ENCODE measurements at places on chromosomes 4 and X.

DNA sequence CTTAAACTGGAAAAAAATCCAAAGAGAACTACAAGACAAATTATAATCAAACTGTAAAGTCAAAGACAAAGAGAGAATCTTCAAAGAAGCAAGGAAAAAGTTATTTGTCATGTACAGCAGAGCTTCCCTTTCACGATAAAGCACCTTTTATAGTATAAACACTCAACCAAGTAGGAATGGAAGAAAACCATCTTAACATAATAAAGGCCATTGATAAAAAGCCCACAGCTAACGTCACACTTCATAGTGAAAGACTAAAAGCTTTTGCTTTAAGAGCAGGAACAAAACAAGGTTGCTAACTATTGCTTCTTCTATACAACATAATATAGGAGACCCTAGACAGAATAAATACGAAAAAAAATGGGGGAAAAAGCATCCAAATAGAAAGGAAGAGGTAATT is 595.7 kb upstream of the POU3F4 start:
- no peak for DNase-seq

DNA sequence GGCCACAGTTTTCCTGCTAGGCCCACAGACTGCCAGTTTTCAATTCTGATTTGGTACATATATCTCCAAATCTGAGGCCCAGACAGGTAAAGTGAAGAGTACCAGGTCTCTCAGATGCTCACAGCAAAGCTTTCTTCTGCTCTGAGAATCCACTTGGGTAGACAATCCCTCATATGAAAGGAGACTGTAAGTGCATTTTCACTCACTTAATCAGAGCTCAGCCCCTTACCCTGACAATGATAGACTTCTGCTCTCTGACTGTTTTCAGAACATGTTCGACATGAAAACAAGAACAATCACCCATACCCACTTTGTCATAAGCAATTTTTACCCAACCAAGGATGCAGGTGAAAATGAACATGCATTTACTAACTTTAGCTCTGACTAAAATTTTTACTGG is 7.1 kb downstream of the GPRIN3 start:
- DNase-seq: no peak

- peak; percentile 95 for DNase-seq
Measured at GRCh38 chr4:2800691-2801596, 8.1 kb downstream of the SH3BP2 start.

DNA sequence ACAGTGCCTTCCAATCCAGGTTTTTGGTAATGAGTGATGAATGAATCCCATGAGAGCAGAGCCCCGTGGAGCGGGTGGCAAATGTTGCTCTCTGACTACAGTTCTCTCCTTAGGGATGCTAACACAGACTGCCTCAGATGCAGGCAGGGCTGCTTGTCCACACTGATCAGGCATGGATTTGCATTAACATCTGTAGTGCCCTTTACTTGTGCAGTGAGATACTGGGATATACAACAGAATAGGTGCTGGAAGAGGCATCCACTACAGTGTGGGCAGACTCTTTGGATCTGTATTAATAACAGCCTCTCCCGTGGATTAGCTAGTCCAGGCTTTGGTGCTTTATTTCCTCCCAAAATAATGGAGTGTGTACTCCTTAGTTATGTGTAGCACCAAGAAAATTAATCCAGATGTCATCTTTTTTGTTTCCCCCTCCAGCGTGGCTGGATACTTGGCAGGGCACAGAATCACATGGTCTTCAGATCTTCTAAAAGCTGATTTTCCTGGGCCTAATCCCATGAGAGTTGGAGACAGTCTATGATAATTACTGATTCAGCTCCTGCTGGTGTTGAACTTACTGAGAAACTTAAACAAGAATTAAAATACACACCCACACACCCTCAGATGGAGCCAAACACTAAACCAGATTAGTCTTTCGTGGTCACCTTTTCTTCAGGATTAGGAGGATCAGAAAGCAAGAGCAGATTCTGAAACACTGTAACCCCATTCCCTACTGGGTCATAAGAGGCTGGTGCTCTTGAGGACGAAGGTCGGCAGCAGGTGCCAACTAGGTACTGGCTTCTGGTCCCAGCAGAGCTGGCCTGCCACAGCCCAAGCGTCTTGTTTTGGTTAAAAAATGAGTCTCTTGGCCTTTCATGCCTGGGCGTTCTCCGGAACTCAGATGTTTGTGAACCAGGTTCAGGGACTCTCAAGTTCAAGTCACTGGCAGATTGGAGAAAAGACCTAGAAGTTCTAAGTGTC is 23.1 kb upstream of the NAP1L5 start:
- no peak for DNase-seq

- DNase-seq: no peak
Measured at GRCh38 chr4:180617196-180617595, 1626.0 kb upstream of the TENM3 start.

DNA sequence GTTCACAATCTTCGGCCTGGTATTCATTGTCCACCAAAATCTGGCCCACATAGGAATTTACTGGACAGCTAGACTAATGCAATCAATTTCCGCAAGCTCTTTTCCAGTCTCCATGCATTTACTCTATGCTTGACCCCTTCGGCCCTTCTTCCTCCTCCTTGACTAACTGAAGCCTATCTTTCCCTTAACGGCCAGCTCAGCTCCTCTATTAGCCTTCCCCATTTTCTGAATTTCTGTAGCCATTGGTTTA is 1.2 kb upstream of the PHKA2 start:
- peak; percentile 15 for DNase-seq

DNA sequence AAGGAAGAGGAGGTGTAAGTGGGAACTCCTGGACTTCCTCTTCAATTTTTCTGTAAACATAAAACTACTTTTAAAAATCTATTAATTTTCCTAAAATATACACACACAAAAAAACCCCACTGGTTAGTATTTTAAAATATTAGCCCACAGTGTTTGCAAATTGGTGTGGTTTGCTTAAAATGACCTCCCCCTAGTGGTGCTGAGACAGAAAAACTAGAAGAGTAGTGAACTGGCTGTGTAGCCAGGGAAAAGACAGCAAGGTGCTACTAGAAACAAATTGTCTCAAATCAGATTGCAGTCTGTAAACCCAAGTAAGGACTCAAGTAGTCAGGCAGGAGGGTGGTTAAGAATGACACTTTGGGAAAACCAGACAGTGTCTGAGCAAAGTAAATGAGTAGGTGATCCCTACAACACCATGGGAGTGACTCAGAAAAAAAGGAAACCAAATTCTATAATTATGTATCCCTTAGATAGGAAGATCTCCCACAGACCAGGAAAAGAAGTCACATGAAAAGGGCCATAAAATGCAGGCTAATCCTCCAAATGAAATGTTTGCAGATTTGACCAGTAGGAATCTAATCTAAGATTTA is 26.0 kb downstream of the AMTN start:
- DNase-seq: peak; percentile 3

DNA sequence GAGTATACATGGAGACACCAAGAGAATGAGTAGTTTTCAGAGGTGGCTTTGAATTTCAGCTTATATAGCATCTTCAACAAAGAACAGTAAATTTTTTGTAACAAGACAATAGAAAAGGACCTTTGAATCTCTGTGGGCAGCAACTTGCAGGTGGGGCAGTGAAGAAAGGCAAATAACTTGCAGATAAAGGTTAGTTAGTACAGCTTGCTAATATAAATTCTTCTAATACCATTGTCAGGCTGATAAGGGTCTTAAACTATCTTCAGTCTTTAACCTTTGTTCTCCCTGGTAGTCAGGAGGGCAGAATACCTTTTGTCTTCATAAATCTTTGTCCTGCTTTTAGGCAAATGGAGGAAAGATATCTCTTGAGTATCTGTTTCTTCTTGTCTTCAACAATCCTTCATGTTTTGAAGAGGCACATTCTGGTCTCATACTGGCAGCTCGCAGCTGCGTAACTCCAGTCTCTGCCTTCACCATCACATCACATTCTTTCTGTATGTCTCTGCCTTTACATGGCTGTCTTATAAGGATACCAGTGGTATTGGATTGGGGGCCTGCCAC is 16.0 kb downstream of the ANXA3 start:
- DNase-seq: no peak

DNA sequence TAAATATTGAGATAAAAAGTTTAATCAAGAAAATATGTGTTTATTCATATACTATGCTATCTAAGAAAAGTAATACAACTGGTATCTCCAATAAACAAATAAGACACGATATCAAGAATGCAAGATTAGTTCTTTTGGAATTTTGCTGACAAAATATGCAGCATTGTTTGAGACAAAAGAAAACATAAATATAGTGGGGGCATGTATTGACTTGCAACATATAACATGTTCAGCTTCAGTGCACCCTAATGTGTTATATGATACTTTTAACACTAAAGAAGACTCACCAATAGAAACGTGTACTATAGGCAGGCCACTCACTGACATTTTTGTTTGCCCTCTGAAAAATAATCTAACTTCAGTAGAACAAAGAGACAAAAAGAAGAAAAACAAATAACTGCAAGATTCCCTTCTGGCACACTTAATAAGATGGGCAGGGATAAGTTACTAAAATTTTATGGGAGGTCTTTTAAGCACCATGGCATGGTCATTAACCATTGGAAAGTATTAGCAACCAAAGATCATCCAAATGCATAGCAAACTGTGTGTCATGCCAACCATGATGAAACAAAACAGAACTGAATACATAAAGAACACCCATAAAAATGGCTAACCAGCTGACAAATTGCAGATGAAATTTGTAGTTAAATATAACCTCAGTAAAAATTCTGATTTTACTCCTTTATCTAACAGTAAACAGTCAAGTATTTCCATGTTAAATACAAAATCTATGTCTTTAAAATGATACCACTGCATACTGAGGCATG is 447.9 kb upstream of the FAM241A start:
- no peak for DNase-seq

DNA sequence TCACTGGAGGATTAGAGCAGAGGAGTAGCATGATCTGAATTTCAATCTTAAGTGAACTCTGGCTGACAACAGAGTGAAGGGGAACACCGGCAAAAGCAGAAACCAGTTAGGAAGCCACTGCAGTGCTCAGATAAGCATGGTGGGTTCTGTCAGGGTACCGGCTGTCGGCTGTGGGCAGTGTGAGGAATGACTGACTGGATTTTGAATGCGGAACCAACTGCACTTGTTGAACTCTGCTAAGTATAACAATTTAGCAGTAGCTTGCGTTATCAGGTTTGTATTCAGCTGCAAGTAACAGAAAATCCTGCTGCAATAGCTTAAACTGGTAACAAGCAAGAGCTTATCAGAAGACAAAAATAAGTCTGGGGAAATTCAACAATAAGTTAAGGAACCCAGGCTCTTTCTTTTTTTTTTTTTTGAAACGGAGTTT is 5.2 kb downstream of the HTT start:
- DNase-seq: peak; percentile 65

DNA sequence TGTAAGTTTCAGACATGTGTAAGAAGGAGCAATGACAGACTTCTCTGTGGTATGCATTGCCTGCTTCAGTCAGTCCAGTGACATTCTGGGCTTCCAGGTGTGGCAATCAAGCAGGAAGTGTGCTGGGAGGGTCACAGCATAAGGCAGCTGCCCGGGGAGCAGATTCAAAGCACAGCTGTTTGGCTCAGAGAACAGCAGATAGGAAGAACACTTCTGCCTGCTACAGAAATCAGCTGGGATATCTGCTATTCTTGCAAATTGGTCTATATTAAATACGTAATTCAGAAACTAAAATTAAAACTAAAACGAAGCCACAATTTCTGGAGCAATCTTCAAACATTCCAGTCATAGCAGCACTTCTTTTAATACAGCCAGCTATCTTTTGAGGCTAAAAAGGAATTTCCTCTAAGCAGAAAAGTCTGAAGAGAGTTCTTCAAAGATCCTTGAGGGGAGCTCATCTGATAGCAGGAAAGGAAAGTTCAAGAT is 47.5 kb upstream of the GALNT7 start:
- peak; percentile 28 for DNase-seq

GRCh38 chr4:165879641-165880040 is 6.6 kb downstream of the TLL1 start:
- DNase-seq: no peak

DNA sequence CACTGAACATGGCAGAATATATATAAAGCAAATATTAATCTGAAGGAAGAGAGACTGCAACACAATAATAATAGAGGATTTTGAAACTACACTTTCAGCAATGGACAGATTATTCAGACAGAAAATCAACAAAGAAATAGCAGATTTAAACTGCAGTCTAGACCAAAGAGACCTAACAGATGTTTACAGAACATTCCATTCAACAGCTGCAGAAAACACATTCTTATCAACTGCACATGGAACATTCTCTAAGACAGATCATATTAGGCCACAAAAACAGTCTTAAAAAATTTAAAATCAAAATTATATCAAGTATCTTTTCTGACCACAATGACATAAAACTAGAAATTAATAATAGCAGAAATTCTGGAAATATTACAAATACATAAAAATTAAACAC is 27.1 kb downstream of the CENPE start:
- no peak for DNase-seq

GRCh38 chr4:35643661-35644060 is 600.7 kb downstream of the ARAP2 start:
- no peak for DNase-seq

DNA sequence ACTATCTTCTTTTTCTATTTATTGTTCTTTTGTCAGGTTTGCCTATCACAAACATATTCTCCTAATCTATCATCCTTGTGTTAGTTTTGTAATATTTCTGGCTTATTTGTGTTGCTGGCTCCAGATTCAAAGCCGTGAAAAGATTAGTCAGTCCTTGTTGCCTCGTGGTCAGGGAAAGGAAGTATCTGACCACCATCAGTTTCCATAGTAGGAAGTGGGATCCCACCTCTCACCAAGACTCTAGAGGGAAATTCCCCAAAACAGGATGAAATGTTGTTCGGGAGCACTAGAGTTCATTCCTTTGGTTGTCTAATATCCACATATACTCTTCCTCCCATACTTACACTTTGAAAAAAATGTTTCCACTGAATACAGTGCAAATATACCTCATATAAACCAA is 131.0 kb upstream of the HUWE1 start:
- no peak for DNase-seq

GRCh38 chrX:119121341-119121740 is 6.3 kb downstream of the KIAA1210 start:
- peak; percentile 60 for DNase-seq

DNA sequence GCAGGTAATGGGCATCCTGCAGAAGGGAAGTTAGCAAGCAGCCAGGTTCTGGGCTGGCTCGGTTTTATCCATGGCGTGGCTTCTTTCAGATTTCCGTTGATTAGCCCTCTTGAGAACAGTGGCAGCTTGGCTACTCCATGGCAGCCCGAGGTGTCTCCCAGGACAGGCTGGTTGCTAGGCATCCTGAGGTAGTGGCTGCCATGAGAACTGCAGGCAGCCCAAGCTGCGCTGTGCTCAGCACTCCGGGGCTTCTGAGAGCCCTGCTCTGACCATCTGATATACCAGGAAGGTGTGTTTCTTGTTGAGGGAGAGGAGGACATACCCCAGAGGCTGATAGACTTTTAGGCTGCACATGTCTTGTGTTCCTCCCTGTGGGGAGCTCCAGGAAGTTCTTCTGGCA is 253.4 kb upstream of the CASK start:
- no peak for DNase-seq

GRCh38 chr4:159269116-159269515 is 166.2 kb downstream of the RAPGEF2 start:
- no peak for DNase-seq

DNA sequence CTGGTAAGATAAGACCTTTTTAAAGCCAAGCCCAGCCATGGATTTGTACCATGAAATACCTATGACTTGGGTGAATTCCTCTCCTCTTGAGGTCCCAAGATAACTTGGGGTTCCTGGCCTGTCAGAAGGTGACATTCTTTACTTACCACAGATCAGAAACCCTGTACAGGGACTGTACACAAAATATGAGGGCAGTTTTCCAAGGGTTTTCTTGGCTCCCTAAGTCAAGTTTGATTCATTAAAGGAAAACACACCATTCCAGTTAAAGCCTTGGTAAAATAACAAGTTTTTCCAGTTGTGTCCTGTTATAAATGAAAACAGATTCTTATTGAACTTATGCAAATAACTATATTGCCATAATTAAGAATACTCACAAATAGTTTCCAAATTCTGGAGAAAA is 8.2 kb downstream of the SYAP1 start:
- DNase-seq: no peak

All from suppressor macrophage (primary cell).